ENCODE measurements at places on chromosomes 5 and 9. TPM values are rescaled to one million over a fixed set of nuclear protein-coding genes. Genes with fewer than 3 reads are reported as not detected.

TMEM252 gene
- 0.89 TPM for total RNA-seq

PRR16 gene
- total RNA-seq, result 2.4 TPM

INSL4 gene
- not detected for total RNA-seq

SLC34A3 gene
- not detected for total RNA-seq

IFNA2 gene
- total RNA-seq, result not detected

LECT2 gene
- total RNA-seq, result not detected

CARTPT gene
- not detected for total RNA-seq

KIF24 gene
- total RNA-seq, result 2.2 TPM

TICAM2 gene
- 1.7 TPM for total RNA-seq

TMC1 gene
- total RNA-seq, result 0.40 TPM

NR2F1 gene
- total RNA-seq, result 4.9 TPM

SAP30L gene
- 48.9 TPM for total RNA-seq

CCNO gene
- 1.4 TPM for total RNA-seq

LCN9 gene
- total RNA-seq, result not detected

PTGES gene
- 2.5 TPM for total RNA-seq

PCDHGB3 gene
- total RNA-seq, result 1.5 TPM

ASPN gene
- 0.46 TPM for total RNA-seq

PRSS3 gene
- total RNA-seq, result 244 TPM

SOX30 gene
- total RNA-seq, result 0.15 TPM

ARHGEF37 gene
- 14.2 TPM for total RNA-seq

PTPRD gene
- 107 TPM for total RNA-seq

NUTM2G gene
- total RNA-seq, result not detected

PPP1R26 gene
- total RNA-seq, result 26.3 TPM

NUTM2F gene
- total RNA-seq, result not detected

DOLPP1 gene
- 53.1 TPM for total RNA-seq

ANKRD34B gene
- not detected for total RNA-seq

SECISBP2 gene
- 49.4 TPM for total RNA-seq

CENPK gene
- 5.2 TPM for total RNA-seq

SUSD3 gene
- total RNA-seq, result 0.95 TPM

PCDHGB6 gene
- total RNA-seq, result 2.2 TPM

LHX2 gene
- total RNA-seq, result not detected

FAM78A gene
- total RNA-seq, result 2.7 TPM

MARCHF11 gene
- total RNA-seq, result not detected

JAK2 gene
- total RNA-seq, result 18.9 TPM

FBP2 gene
- not detected for total RNA-seq

FUT7 gene
- not detected for total RNA-seq

SPARC gene
- 178 TPM for total RNA-seq

MYOZ3 gene
- total RNA-seq, result 0.31 TPM

FOXB2 gene
- total RNA-seq, result not detected

OTP gene
- not detected for total RNA-seq
